HuH-7.5 (cell line): ENCODE measurements at places on chromosomes 2 and 18.

DNA sequence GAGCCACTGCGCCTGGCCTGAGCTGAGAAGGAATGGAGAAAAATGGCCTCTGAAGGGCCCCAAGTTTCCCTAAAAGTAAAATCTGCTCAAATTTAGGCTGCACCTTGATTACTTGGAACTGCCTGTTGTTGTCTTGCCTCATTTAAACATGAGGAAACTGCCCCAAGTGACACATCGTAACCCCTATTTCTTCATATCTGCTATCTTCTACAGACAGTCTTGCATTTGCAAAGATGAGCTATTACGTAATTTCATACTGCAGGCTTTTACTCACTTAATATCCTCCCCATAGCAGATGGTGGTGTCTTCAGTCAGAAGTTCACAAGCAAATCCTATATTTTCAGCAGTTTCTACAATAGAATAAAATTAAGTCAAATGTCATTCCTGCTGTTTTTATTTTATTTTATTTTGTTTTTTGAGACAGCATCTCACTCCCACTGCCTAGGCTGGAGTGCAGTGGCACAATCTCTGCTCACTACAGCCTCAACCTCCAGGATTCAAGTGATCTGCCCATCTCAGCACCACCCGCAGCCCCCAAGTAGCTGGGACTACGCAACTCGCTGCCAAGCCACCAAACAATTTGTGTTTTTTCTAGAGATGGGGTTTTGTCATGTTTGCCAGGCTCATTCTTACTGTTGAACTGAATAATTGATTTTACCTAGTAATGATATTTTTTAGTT lies 45.3 kb upstream of the NARS1 start:
- DNase-seq, result no peak

DNA sequence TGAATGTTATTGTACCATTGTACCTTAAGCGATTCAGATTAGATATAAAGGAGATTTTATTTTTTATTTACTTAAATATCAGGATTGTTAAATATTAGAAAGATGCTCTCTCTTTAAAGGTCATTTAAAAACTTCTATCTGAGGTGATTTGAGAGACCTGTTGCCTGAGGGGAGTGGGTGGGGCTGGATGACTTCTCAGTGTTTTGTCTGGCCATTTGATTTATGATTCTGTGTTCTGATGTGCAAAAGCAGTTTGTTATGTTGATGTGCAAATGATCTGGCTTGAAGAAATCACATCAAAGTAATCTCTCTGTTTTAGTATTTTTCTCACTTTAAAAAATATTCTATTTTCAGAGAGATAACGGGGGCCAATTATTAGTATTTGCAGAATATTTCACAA lies 370.8 kb downstream of the NUP35 start:
- no peak for DNase-seq

DNA sequence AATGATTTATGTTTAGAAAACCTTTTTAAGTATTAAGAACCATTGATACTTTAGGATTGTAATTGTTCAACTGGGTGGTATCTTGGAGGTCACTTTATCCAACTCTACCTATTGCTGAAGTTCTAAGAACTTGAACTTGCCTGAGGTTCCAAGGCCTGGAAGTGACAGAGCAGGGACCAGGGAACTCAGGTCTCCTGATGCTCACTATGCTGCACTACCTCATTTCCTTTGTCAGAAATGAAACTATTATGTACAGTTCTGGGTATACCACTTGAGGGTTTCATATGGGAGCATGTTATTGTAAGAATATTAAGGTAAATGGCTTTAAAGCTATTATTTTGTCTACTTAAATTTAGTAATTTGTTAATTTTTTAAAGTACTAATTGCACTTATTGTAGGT lies 3.0 kb downstream of the MBD5 start:
- DNase-seq, result no peak

- DNase-seq, result no peak
Observed at GRCh38 chr2:149205143-149205542, 125.2 kb upstream of the LYPD6 start.

DNA sequence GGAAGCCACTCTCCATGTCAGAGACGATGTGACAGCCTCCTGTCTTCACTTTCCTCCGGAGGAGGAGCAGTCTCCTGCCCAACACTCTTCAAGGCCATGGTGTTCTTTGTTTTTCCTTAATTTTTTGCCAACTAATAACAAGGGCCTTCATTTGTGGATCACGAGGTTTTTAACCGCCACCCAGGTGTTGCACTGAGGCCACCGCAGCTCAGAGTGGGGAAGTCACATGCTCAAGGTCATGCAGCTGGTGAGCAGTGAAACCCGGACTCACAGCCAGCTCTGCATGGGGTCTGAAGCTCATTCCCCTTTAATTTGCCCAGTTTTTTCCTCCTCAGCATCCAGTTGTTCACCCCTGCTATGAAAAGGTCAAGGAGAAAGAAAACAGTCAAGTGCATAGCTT lies 19.6 kb downstream of the ENOSF1 start:
- no peak for DNase-seq

DNA sequence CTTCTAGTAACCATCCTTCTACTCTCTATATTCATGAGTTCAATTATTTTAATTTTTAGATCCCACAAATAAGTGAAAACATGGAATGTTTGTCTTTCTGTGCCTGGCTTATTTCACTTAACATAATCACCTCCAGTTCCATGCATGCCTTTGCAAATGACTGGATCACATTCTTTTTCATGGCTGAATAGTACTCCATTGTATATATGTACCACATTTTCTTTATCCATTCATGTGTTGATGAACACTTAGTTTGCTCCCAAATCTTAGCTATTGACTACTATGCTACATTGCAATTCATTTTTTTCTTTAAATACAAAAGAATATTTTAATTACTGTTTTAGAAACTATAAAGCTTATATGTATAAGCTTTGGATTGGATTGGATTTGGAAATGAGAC lies 240.4 kb upstream of the LYPD1 start:
- no peak for DNase-seq

DNA sequence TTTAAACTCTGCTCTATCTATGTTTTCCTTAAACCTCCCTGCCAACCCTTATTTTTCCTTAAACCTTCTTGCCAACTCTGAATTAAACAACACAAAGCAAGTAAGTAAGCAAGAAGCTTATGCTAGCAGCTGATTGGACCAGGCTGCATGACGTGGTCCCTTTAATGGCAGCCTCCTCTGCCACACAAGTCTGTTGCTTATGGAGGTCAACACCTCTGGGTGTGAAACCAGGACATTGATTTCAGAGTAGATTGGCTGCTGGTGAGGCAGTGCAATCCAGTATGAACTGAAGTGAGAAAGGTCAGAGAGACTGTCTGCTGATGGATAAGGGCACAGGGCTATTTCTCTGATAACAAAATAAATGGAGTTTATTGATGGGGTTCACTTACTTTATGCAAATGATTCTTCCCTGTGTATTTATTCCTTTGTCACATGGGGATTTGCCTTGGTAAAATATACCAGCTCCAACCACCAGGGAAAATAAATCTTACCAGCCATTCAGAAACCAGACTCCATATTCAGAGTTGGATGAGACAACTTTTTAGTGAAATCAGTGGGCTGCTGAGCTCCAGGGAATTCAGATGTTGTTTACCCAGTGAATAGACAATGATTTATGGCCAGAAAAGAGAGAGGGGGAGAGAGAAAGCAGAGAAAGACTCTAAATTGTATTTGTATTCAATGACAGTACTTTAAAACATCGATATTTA lies 112.2 kb upstream of the NCKAP5 start:
- DNase-seq, result no peak

DNA sequence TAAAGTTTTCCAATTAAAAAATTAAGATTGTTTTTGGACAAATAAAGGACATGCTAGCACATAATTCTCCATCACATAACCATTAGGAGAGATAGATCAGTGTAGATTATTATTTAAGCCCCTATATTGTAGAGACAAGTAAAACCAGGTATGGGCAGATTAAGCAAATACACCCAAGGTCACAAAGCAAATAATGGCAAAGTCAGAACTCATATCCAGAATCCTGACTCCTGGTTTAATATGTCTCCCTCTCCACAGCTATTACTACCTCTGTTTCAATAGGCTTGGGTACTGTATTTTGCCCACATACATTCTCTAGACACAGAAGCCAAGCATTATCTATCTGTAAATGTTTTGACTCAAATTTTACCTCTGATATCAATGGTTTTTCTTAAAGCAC lies 282.3 kb downstream of the EPHA4 start:
- DNase-seq, result no peak

DNA sequence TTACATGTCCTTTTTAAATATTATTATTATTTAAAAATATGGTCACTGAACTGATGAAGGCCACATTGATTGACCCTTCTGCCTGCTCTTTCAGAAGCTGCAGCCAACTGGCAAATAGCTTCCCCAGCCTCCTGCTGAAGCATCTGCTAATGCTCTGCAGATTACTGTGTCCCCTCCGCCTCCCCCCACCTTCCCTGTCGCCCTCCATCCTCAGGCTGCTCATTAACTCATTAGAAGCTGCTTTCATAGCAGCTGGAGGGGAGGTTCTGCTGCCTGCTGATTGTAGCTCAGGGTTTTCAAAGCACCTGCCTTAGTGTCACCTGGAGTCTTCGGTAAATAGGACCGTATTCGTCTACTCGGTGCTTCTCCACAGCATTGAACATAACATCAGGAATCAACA lies 24.8 kb upstream of the LMAN1 start:
- no peak for DNase-seq

GRCh38 chr2:10042301-10043161 lies 819 bp upstream of the KLF11 start:
- peak; percentile 55 for DNase-seq

DNA sequence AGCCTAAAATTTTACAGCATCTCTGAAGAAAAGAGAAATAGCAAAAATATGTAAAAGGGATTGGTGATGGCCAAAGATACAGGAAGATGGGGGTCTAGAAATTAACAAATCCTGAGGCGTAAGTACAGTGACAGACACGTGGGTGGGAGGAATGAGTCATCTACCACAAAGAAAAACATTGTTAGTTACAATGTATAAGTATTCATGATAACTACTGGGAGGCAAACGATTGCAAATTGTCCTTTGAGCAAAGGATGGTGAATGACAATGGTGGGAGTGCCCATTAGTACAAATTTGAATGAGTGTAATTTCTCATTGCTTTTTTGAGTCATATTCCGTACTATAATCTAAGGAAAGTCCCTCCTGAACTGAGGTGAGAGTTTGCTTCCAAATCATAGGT lies 809.0 kb upstream of the FAM98A start:
- DNase-seq, result no peak

DNA sequence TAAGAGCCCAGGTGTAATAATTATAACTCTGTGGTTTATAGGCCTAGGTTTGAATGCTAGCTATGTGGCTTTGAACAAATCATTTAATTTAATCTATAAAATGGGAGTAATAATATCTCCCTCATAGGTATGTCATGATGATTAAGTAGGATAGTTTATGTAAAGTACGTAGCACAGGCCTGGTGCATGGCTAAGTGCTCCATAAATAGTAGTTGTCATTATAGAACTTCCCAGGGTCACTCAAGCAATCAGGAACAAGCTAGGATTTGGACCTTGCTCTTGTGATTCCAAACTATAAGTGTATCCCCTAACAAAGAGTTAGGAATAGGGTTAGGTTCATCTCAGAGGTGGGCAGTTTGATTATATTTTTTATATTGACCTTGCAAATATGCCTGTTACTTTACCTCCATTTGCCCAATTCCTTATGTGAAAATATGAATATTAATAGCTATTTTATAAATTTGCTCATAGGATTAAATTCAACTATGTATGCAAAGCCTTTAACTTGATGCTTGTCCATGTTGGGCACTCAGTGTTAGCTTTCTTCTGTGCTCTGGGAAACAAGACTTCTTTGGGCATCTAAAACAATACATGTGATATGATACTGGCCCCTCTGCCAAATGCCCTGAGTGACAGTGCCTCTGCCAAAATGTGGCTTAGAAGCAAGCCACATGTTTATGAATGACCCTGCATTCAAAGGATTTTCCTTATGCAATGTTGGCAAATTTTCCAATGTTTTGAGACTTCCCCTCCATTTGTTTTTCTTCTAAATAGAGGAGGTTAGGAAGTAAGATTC lies 353.6 kb downstream of the KIAA1328 start:
- no peak for DNase-seq
